ENCODE measurements at places on chromosomes 2 and 18.

DNA sequence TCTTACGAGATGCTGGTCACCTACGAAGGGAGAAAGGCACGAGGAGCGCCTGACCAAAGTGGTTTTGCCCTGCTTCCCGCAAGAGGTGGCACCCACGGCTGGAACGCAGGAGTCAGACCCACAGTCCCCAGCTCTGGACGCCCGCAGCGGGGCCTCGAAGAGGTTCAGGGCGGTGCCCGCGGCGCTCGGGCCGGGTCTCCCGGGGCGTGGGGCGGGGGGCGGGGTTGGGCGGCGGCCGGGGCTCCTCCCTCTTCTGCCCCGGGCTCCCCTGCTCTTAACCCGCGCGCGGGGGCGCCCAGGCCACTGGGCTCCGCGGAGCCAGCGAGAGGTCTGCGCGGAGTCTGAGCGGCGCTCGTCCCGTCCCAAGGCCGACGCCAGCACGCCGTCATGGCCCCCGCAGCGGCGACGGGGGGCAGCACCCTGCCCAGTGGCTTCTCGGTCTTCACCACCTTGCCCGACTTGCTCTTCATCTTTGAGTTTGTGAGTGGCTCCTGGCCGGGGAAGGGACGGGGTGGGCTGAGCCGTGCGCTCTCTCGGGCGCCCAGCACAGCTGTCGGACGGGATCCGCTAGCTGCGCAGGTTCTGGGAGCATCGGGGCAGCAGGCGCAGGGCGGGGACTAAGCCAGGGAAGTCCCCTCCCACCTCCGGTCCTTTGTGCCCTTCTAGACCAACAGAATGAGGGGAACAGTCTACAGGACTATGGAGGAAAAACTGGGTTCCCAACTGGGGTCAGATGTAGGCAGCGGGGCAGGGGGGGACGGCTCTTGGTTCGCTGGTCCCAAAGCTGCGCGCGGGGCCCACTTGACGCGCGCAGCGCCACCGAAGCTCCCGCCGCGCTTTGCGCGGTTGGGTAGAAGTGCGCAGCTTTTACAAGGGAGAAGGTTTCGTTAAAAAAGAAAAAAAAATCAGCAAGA lies at the start of gene MAL:
MAL (plus strand) TSS at position 303 of the 914 bp plus-strand sequence; CDS start at position 388, 85 bp downstream.
- peak; percentile 72 for DNase-seq

DNA sequence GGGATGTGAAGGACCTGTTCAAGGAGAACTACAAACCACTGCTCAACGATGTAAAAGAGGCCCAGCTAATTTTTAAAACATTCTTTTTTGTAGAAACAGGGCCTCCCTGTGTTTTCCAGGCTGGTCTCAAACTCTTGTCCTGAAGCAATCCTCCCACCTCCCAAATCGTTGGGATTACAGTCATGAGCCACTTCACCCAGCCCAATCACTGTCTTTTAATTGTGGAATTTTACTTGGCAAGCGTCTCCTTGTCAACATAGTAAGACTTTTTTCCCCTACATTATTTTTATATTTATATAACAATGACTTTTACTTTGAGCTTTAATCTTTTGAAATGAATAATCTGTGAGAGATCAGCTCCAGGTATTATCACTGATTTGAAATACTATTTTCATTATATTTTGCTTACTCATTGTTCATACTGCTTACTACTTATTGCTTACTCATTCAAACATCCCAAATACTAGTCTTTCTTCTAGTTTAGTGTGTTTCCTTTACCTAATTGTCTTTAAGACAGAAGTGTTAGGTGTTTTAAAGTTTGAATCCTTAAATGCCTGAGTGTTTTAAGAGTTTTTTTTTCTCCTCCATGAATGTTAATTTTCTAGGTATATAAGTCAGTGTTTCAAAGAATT lies 48.9 kb downstream of the PTPN4 start:
- DNase-seq = no peak

DNA sequence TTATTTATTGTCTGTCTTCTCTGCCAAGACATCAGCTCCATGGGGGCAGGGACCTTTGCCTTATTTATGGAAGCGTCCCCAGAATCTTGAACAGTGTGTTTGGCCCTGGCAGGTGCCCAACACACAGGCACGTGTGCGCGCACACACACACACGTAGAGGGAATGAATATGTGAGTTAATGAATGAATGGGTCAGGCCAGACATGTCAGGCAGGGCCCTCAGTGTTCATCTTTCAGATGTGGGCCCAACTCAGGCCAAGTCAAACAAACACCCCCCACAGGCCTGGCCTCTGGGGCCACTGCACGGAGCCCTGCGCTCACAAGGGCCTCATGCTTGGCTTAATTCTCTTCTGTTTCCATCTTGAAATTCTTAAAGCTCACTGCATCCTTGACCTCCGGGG lies 54.1 kb downstream of the DYSF start:
- no peak for DNase-seq

- no peak for DNase-seq
Measured at GRCh38 chr2:151570191-151570590, 160.5 kb downstream of the RIF1 start.

GRCh38 chr2:153386481-153386897 lies 92.1 kb downstream of the RPRM start:
- DNase-seq = no peak

DNA sequence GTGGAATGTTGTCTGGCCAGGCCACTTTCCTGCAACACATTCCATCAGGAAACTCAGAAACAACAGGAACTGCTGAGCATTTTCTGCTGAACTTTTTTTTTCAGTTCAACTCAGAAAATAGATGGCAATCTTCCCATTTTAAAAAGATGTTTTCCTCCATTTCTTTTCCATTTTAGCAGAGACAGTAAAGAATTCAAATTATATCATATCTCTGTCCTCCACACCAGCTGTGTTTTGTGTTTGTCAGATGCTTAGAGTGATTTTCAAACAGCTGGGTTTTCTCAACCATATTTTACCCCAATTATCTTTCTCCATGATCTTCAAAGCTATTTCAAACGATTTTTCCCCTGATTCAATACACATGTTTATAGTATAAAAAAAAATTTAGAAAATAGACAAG lies 713.4 kb downstream of the LRRTM4 start:
- no peak for DNase-seq

DNA sequence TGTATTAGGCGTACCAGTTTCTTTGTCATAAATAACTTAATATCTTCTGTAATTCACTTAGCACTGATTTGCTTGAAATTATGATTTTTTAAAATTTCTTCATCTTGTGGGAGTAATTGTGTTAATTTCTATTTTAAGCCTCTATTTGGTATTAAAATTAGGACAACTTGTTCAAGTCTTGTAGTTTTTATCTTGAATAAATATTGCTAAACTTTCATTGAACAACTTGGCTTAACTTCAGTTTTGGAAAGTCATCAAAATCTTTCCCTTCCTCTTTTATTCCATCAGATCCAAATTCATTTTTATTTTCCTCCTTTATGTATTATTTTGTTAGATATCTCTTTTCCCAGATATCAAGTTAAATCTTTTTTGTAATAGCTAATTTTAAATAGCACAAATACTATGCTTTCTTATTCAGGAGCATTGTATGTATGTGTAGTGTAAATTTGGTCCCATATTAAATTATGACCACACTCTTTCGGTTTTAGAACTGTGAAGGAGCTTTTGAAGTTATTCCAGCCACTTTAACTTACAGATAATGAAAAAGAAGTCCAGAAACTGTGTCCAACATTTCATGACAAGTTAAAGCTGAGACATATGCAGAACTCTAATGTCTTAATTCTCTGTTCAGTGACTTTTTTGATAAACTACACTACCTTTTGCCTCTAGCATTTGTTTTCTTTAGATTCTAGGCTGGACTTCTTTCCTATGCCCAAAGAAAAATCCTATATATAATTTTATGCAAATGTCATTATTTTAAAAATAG lies 31.7 kb upstream of the NT5C1B start:
- no peak for DNase-seq

DNA sequence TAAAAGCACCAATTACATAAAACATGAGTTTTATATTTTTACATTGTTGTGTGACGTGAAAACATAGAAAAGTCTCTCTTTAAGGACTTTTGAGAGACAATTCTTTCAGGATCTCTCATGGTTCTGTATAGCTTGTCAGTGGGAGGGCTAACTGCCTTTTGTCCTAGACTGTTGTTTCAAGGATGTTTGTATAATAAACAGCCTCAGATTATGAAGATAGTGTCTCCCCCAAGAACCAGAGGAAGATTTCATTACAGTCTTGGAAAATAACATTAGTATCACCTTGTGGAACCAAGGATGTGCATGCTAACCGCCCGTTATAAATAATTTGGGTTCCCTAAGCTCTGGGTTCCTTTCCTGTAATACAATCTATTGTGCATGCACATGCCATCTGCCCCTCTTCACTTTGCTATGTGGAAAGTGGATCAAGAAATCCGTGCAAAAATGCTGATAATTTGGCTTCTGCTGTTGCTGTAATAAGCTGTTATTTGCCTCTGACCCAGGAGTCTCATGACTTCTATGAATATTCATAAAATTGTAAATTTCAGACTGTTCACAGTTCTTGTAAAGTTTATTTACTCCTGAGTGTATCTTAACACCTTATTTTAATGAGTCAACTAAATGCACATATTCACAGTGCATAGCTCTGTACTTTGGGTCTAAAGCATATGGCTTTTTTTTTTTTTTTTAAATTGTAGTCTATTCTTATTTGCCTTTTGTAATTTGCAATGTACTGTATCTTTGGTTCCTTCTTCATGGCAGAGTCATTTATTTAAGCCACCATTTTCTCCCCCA lies 265.5 kb downstream of the PTH2R start:
- no peak for DNase-seq

GRCh38 chr2:152594022-152594766 lies 123.1 kb downstream of the PRPF40A start:
- DNase-seq = peak; percentile 49

GRCh38 chr2:31922542-31923408 lies 88.0 kb downstream of the MEMO1 start:
- no peak for DNase-seq

DNA sequence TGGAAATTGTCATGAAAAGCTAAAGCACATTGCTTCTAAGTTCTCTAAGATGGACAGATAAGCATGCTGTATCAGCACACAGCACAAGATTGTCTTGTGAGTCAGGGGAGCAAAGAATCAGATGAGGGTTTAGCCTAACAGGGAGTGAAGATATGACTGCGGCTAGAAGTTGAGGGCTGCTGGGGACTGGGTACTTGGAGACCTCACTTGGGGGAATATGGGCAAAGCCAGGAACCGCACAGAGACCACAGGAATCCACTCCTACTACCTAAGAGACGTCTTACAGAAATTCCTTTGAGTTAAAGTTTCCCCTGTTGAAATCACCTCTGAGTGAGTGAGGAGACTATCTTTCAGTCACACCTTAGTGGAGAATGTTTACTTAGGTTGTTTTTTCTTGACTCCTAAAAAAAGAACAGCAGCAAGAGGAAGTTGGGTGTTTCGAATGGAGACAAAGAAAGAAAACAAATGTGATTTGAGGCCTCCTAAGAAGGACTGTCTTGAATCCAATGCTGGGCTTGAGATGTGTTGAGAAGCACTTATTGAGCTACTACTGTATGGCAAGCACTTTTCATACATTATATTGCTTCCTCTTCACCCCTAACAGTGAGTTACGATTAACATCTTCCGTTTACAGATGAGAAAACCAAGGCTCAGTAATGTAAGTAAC lies 100.7 kb downstream of the ANKRD44 start:
- no peak for DNase-seq

DNA sequence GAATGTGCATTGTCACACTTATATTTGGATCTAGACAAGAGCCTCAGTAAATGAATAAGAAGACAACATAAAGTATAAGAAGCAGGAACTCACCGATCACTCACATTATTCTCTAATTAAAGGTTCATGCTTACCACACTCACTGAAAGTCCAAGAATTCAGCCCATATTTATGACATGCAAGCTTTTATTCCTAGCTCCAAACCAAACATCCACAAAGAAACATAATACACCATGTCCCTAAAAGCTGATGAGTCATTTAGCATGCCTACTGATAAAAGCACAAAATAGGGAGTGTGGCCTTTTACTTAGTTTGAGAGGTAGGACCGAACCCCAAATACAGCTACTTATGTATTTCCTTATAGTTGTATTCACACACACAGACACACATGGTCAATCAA lies 1094.6 kb upstream of the CDH2 start:
- DNase-seq = no peak
